H9 (cell line): ENCODE measurements at places on chromosomes 13 and 19. TPM values are rescaled to one million over a fixed set of nuclear protein-coding genes. Genes with fewer than 3 reads are reported as not detected.

MYBPC2 gene
- 3.8 and 4.9 TPM in 2 replicates for total RNA-seq

FUT2 gene
- 11.4 and 13.2 TPM in 2 replicates for total RNA-seq

RUBCNL gene
- total RNA-seq: 0.94 and 1.4 TPM in 2 replicates

SIRT2 gene
- total RNA-seq: 8.4 and 9.2 TPM in 2 replicates

SLC25A41 gene
- total RNA-seq: 0.20 and 0.42 TPM in 2 replicates

MATK gene
- 11.0 and 13.5 TPM in 2 replicates for total RNA-seq

ZNF569 gene
- total RNA-seq: 12.9 and 14.2 TPM in 2 replicates

INSR gene
- total RNA-seq: 37.0 and 39.8 TPM in 2 replicates

CD37 gene
- total RNA-seq: not detected in 2 replicates

CPT1C gene
- 66.4 and 74.6 TPM in 2 replicates for total RNA-seq

PLPPR2 gene
- 6.1 and 8.0 TPM in 2 replicates for total RNA-seq

DNA sequence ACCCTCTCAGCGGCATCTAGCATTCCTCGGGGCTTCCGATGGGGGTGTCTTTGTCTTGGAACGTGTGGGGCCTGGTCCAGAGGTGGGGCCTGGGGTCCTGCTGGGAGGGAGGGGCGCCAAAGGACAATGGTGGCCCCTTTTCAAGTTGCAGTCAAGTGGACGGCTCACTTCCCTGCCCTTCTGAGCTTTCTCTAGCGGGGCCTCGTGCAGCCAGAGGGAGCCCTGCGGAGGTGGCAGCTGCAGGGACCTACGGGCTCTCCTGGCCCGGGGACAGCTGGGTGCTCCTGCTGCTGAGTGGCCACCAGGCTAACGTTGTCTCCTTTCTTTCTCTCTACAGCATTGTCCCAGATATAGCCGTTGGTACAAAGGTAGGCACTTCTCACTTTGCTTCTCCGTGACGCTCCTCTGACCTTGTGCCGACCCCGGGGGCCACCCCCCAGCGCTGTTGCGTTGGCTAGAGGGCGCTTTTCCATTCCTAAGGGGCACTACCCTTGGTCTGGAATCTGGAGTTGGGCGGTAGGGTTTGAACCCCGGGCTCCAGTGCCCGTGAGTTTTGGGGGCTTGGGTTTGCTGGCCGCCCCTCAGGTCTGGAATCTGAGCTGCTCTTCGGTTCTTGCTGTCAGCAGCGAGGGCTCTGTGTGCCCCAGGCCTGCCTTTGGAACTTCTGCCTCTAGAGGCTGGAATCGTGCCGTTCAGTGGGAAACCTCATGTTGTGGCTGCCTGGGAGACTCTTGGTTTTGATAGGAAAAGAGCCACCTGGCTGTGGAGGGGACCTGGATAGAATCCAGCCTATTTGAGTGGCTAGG is 2.0 kb downstream of the PTBP1 start:
- no peaks in the 10 kb centered on the region; the same call in 1 of the 2 replicates for H3K4me1 ChIP-seq
- peak; percentile 54 for DNase-seq
- no peaks in the 10 kb centered on the region for H3K27me3 ChIP-seq
- H3K36me3 ChIP-seq: peaks cover 55% of the 10 kb centered on the region
- peak overlapping the region; percentile 91 for H3K4me3 ChIP-seq
- no peak overlapping the region for H3K27ac ChIP-seq

DNA sequence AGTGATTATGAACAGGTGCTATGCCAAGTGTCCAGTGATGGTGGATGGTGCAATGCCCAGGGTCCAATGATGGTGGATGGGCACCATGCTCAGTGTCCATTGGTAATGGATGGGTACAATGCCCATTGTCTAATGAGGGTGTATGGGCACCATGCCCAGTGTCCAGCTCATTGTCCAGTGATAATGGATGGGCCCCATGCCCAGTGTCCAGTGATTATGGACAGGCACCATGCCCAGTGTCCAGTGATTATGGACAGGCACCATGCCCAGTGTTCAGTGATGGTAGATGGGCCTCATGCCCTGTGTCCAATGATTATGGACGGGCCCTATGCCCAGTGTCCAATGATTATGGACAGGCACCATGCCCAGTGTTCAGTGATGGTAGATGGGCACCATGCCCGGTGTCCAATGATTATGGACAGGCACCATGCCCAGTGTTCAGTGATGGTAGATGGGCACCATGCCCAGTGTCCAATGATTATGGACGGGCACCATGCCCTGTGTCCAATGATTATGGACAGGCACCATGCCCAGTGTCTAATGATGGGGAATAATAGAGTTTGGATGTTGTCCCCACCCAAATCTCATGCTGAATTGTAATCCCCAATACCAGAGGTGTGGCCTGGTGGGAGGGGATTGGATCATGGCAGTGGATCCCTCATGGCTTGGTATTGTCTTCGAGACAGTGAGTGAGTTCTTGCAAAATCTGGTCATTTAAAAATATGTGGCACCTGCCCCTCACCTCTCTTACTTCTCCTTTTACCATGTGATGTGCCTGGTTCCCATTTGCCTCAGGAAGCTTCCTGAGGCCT is 87.8 kb downstream of the ANKRD10 start:
- no peak overlapping the region for H3K27ac ChIP-seq
- DNase-seq: no peak
- H3K27me3 ChIP-seq: no peaks in the 10 kb centered on the region
- no peak overlapping the region for H3K4me3 ChIP-seq
- no peaks in the 10 kb centered on the region for H3K4me1 ChIP-seq

GRCh38 chr19:58568453-58569130 is 4.5 kb downstream of the MZF1 start:
- H3K27ac ChIP-seq: no peak overlapping the region
- DNase-seq: no peak
- no peaks in the 10 kb centered on the region for H3K27me3 ChIP-seq
- H3K4me1 ChIP-seq: no peaks in the 10 kb centered on the region

DNA sequence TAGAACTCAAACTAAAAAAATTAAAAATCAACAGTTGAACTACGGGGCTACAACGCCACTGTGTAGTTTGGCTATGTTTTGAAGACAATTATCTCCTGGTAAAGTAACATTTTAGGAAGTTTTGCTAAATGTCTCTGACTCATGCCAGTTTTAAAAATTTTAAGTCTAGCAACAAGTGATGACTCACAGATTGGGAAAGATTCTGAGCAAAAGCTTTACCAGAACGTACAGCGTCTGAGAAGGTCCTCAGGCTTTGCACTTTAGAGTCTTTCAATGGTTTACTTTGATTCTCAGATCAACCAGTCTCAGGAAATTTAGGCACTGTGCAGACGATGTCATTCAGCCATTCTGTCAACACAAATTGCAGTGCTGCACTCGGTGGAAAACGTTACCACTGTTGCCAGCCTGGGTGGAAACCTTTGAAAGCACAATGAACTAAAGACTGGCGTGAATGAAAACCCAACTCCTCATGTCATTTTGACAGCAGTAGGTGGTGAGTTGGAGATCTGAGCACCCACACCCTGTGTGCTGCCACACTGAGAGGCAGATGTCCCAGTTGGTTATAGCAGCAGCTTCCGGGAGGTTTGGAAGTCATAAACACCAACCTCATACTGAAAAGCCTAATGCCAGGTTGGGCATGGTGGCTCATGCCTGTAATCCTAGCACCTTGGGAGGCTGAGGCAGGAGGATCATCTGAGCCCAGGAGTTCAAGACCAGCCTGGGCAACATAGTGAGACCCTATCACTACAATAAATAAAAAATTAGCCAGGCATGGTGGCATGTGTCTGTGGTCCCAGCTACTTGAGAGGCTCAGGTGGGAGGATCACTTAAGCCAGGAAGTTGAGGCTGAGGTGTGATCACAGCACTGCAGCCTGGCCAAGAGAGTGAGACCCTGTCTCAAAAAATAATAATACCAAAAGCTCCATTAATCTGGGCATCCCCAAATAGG is 6.3 kb upstream of the WTIP start:
- no peaks in the 10 kb centered on the region for H3K27me3 ChIP-seq
- peaks cover 12% of the 10 kb centered on the region; the same call in 2 of the 3 replicates for H3K36me3 ChIP-seq
- DNase-seq: no peak
- H3K4me3 ChIP-seq: no peak overlapping the region
- no peak overlapping the region for H3K27ac ChIP-seq

DNA sequence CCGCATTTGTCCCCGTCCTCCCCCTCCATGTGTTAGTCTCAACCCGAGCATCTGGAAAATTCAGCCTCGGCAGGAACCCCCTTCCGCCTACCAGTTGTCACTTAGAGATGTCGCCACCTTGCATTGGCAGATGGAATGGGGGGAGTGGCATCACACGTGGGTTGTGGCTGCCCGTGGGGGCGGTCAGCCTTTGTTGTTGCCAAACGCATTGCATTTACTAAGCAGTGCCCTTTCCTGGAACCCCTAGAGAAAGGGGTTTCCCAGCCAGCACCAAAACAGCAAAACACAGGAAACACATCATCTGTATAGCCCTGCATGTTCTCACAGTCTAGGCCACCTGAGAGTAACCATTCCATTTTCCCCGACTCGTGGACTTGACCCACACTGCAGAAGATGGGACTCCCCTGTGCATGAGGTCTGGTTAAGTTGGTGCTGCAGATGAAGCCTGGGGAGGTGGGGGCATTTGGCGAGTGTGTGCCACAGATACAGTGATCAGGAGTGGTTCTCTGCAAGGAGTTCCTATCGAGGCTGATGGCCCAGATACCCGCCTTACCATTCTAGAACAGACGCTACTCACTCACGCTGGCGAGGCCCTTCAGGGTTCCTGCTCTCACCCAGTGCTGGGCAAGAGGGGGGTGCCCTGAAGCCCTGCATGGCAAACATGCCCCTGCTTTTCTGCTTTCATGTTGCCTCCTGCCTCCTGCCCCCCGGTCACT is 38.3 kb downstream of the TMED1 start:
- peaks cover 66% of the 10 kb centered on the region for H3K36me3 ChIP-seq
- H3K4me1 ChIP-seq: no peaks in the 10 kb centered on the region
- H3K4me3 ChIP-seq: no peak overlapping the region
- no peak for DNase-seq
- H3K27ac ChIP-seq: no peak overlapping the region

GRCh38 chr13:54949735-54950134 is 1921.1 kb downstream of the OLFM4 start:
- H3K4me1 ChIP-seq: peaks cover under 1% of the 10 kb centered on the region; the same call in 1 of the 2 replicates
- no peak for DNase-seq
- no peaks in the 10 kb centered on the region for H3K27me3 ChIP-seq
- H3K27ac ChIP-seq: no peak overlapping the region
- no peak overlapping the region for H3K4me3 ChIP-seq

DNA sequence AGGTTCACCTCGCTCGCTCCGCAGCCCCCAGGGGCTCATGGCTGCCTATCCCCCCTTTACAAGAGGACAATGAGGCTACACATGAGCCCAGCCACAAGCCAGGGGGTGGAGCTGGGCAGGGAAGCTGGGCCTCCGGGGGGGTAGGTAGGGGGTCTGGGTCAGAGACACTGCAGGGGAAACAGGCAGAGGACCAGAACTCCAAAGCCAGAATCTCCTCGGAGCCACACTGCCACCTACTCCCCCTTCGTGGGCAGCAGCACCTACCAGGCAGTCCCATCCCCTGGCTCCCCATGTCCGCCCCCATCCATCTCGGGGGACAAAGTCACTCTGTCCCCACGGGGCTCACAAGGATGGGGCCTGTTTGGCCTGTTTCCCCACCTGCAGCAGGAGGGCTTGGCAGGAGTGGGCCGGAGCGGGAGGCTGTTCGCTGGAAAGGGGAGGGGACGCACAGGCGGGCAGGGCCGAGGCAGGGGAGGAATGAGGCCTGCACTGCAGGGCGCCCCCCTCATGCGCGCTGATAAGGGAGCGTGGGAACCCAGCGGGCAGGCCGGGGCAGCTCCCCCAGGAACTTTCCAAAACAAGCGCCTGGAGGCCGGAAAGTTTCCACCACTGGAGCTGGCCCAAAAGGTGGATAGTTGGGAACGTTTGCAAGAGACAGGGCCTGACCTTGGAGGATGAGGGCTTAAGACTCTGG is 545 bp upstream of the ISYNA1 start:
- peaks cover 7% of the 10 kb centered on the region; the same call in 1 of the 2 replicates for H3K4me1 ChIP-seq
- H3K4me3 ChIP-seq: peak overlapping the region; percentile 60
- peak; percentile 73 for DNase-seq
- H3K36me3 ChIP-seq: peaks cover 7% of the 10 kb centered on the region

DNA sequence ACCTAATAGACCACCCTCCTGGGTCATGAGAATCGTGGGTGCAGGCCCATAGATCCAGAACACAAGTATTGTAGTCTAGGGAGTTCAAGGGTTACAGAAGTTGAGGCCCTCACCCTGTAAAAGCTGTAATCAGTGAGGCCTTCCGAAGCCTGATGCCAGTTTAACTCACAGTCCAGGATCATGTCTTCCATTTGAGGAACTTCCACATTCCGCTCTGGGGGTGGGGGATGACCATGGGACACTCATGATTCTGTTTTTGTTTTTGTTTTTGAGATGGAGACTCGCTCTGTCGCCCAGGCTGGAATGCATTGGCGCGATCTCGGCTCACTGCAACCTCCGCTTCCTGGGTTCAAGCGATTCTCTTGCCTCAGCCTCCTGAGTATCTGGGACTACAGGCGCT is 1.7 kb upstream of the RASIP1 start:
- H3K4me3 ChIP-seq: no peak overlapping the region
- no peak overlapping the region for H3K27ac ChIP-seq
- H3K27me3 ChIP-seq: no peaks in the 10 kb centered on the region; the same call in 1 of the 2 replicates
- no peaks in the 10 kb centered on the region for H3K36me3 ChIP-seq
- no peaks in the 10 kb centered on the region for H3K4me1 ChIP-seq

DNA sequence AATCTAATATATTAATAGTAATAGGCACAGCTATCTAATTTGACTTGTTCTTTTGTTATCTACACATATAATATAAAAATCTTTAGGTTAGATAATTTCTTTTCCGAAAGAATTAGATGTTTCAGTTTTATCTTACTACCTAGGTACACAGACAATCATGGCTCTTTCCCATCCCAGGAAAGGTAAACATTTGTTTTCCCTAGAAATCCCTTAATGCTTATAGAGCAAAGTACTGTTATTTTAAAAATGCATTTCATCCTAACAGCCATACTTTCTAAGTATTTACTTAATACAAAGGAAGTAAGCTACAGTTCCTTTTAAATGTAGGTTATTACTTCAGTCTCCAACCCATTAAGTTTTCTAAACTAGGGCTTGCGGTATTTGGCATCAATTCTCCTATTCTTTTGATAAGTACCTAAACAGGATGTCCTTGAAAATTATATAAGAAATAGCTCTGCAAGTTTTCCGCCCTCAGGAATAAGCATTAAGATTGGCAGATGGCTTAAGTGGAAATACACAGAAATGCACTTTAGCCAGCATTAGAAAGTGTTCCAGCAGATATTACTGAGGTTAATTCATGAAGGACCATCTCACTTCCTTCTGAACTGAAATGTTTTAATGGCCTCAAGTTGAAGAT is 616.2 kb upstream of the SPRY2 start:
- H3K27me3 ChIP-seq: no peaks in the 10 kb centered on the region
- DNase-seq: no peak
- no peaks in the 10 kb centered on the region for H3K36me3 ChIP-seq
- no peaks in the 10 kb centered on the region for H3K4me1 ChIP-seq
- H3K4me3 ChIP-seq: no peak overlapping the region

DNA sequence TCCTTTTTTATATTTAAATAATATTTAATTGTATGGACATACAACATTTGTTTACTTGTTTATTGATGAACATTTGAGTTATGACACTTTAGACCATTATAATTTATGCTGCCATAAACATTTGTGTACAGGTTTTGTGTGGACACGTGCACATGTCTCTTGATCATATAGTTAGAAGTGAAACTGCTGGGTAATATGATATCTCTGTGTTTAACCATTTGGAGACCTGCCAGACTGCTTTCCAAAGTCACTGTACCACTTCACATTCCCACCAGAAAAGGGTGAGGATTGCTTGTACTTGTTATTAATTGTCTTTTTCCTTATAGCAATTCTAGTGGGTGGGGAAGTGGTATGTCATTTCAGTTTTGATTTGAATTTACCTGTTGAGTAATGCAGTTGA is 145.6 kb upstream of the KLHL1 start:
- H3K4me1 ChIP-seq: peaks cover 5% of the 10 kb centered on the region; the same call in 1 of the 2 replicates
- no peak for DNase-seq
- H3K27me3 ChIP-seq: no peaks in the 10 kb centered on the region
- no peak overlapping the region for H3K4me3 ChIP-seq
- H3K36me3 ChIP-seq: no peaks in the 10 kb centered on the region

- H3K4me3 ChIP-seq: peak within 1 kb of the TSS; percentile 18; the same call in 1 of the 3 replicates
- H3K27me3 ChIP-seq: no peaks in the 10 kb centered on the region
- H3K27ac ChIP-seq: no peak within 1 kb of the TSS
- H3K36me3 ChIP-seq: no peaks in the 10 kb centered on the region
- H3K4me1 ChIP-seq: no peaks in the 10 kb centered on the region
Observed at GRCh38 chr19:39203372-39204341, at the start of gene SYCN. Gene SYCN (minus strand): TSS chr19:39204263. CDS start chr19:39204254, 9 bp downstream.
